ENCODE measurements at places on chromosomes 12 and 14. TPM values are rescaled to one million over a fixed set of nuclear protein-coding genes. Genes with fewer than 3 reads are reported as not detected.

DNA sequence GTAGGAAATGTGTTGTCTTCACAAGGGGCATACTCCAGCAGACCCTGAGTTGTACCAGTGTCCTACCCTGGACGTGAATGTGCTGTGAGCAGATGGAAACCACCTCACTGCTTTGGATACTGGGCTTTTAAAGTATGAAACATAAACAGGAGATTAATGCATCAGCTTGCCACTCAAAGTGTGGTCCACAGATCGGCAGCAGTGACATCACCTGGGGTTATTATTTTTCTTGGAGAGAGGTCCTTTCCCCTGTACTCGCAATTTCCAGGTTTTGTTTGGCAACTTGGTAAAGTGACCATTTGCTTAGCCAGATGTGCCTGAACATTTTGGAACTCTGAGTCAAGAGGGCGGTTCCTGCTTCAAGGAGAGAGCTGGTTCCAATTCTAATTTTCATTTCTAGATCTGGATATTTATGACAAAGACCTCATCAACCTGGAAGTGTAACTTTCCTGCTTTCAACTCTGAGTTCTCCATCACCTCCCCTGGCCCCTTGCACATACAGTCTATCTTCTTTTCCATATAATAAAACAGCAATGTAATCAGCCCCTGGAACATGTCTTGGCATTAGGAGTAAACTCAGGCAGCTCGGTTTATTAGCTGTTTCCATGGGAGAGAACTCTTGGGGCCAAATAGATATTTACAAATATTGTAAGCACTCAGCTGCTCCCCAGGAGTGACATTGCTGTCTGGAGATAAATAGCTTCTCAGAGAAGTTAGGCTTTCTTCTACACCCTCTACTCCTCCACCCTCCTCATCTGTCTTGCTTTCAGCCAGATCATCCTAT lies 237.0 kb upstream of the TBX3 start:
- no peak overlapping the region for H3K27ac ChIP-seq
- H3K4me3 ChIP-seq: no peak overlapping the region
- no peak for DNase-seq
- no peaks in the 10 kb centered on the region for H3K4me1 ChIP-seq
- H3K27me3 ChIP-seq: no peaks in the 10 kb centered on the region
- no peaks in the 10 kb centered on the region for H3K36me3 ChIP-seq

DNA sequence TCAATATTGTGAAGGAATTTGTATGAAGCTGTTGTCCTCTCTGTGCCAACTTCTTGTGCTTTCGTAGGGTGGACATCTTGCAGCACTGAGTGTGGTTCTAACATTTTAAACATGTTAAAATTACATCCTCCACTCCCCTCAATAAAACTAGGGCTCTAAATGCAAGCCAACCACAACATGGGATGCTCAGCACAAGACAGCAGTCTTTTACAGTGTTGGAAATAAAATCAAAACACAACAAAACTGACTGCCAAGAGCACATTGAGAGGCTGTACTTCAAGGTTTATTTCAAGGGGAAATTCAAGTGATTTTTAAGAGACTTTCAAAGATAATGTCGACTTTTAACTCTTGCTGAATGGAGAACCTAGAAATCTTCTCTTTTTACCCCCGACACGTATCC lies 396.9 kb downstream of the TMTC2 start:
- H3K27me3 ChIP-seq: no peaks in the 10 kb centered on the region
- H3K4me1 ChIP-seq: no peaks in the 10 kb centered on the region
- no peak overlapping the region for H3K27ac ChIP-seq
- H3K36me3 ChIP-seq: no peaks in the 10 kb centered on the region
- H3K4me3 ChIP-seq: no peak overlapping the region

The AICDA gene
- not detected for polyA plus RNA-seq

The DHRS2 gene
- not detected for polyA plus RNA-seq

DNA sequence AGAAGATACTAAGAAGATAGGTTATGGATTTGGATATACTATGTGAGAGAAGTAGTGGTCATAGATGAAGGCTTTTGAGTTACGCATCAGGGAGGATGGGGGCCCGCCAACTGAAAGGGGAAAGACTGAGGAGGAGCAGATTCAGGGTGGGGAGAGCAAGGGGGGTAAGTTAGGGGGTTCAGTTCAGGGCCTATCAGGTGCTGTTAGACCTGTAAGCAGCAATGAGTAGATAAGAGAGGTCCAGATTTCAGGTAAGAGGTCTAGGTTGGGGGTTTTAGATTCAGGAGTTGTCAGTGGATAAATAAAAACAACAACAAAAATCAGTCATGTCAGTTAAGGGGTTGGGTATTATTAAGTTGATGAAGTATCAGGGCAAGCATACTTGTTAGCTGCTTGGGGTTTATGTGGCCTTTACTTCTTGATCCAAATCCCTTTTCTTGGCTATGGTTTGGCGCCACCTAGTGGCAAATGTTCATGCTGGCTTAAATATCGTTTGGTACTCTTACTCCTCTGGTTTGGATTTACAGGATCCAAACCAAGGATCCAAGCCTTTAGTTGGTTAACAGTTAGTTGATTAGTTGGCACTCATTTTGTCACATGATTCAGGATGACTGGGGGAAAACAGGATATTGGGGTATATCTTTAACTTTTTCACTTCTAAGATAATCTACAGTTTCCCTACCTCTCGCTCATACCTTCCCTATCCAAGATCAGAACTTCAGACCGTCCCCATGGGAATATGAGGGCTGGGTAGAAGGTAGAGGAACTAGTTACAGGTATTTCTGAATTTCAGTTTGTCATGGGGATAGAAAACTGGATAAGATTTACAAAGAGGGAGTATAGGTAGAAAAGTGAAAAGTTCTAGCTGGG lies 65.1 kb downstream of the PCNX1 start:
- H3K36me3 ChIP-seq: peaks cover 8% of the 10 kb centered on the region
- H3K4me3 ChIP-seq: no peak overlapping the region
- H3K4me1 ChIP-seq: no peaks in the 10 kb centered on the region
- peak; percentile 87 for DNase-seq

The CDK2 gene
- polyA plus RNA-seq: 10.8 TPM

- no peaks in the 10 kb centered on the region for H3K4me1 ChIP-seq
- no peaks in the 10 kb centered on the region for H3K36me3 ChIP-seq
- DNase-seq: no peak
- H3K4me3 ChIP-seq: no peak overlapping the region
- no peaks in the 10 kb centered on the region for H3K27me3 ChIP-seq
- H3K27ac ChIP-seq: no peak overlapping the region
Measured at GRCh38 chr12:93226361-93226760, 151.4 kb upstream of the NUDT4 start.

The OR6C3 gene
- polyA plus RNA-seq: not detected

DNA sequence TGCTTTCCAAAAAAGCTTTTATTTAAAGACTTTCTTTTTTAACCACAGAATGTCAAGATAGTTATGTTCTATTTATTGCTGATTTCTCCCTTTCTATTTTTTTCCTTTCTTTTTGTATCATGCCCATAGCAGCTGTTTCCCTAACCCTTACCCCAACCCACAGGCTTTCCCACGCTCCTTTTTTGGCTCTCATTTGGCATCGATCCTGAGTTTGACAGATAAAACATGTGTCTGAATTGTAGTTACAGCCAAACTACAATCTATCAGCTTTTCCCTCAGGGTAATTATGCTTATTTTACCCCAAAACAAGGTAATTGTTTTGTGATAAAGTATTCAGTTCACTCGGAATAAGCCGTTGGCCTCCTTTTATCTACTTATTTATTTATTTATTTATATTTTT lies 46.7 kb downstream of the PDE3A start:
- no peak overlapping the region for H3K4me3 ChIP-seq
- H3K36me3 ChIP-seq: no peaks in the 10 kb centered on the region
- no peaks in the 10 kb centered on the region for H3K27me3 ChIP-seq
- no peaks in the 10 kb centered on the region for H3K4me1 ChIP-seq
- no peak for DNase-seq
- H3K27ac ChIP-seq: no peak overlapping the region

The MARCHF9 gene
- polyA plus RNA-seq: 128 TPM

DNA sequence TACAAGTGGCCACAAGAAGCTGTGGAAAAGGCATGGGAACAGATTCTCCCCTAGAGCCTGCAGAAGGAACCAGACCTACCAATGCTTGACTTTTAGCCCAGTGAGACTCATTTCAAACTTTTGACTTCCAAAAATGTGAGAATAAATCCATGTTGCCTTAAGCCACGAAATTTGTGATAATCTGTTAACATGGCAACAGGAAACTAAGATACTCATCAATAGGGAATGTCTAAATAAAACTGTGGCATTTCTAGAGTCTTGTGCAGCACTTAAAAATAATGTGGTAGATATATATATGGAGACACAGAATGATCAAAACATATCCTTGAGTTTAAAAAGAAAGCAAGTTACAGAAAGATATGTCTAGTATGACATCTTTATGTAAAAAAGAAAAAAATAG lies 12.0 kb downstream of the HECTD4 start:
- H3K4me3 ChIP-seq: no peak overlapping the region
- H3K27me3 ChIP-seq: no peaks in the 10 kb centered on the region
- no peak for DNase-seq

- no peaks in the 10 kb centered on the region for H3K36me3 ChIP-seq
- no peaks in the 10 kb centered on the region for H3K27me3 ChIP-seq
- peaks cover 33% of the 10 kb centered on the region for H3K4me1 ChIP-seq
Measured at GRCh38 chr12:131607658-131608447, 103.0 kb upstream of the SFSWAP start.

The OR6C2 gene
- polyA plus RNA-seq: not detected

DNA sequence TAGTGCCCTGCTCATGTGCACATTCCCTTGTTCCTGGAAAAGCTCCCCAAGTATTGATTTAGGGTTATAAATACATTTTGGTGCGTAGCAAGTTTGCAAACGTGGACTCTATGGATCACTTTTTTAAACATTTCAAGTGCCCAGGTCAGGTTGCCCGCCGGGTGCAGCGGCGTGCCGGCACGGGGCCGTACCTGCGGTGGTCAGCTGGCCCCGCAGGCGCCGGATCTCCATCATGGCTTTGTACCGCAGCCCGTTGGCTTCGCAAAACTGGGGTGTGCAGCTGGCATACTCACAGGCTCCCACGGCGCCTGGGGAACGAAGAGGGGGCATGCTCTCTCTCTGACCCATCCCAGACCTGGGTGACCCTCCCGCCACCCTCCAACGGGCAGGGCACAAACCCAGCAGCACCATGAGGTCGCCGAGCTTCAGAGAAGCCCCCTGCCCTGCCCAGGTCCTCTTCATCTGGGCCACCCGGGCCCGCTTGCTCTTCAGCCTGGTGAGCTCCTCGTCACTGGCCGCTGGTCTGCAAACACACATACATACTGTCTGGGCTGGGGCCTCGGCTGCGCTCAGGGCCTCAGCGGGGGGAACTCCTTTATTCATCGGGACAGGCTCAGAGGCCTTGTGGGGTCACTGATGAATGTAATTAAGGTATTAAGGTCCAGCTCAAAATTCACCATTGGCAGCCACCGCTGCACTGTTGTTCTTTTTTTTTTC lies 35.1 kb downstream of the DHX37 start:
- H3K27me3 ChIP-seq: no peaks in the 10 kb centered on the region
- H3K27ac ChIP-seq: no peak overlapping the region
- no peak overlapping the region for H3K4me3 ChIP-seq
- no peaks in the 10 kb centered on the region for H3K4me1 ChIP-seq
- DNase-seq: no peak
- H3K36me3 ChIP-seq: peaks cover 9% of the 10 kb centered on the region

- H3K36me3 ChIP-seq: no peaks in the 10 kb centered on the region
- H3K27me3 ChIP-seq: no peaks in the 10 kb centered on the region
Measured at GRCh38 chr12:108477055-108477880, 37.8 kb upstream of the FICD start.

- peak overlapping the region; percentile 61 for H3K27ac ChIP-seq
- peaks cover 20% of the 10 kb centered on the region for H3K4me1 ChIP-seq
- H3K27me3 ChIP-seq: no peaks in the 10 kb centered on the region
Measured at GRCh38 chr14:92531106-92531873, 17.7 kb downstream of the RIN3 start.

DNA sequence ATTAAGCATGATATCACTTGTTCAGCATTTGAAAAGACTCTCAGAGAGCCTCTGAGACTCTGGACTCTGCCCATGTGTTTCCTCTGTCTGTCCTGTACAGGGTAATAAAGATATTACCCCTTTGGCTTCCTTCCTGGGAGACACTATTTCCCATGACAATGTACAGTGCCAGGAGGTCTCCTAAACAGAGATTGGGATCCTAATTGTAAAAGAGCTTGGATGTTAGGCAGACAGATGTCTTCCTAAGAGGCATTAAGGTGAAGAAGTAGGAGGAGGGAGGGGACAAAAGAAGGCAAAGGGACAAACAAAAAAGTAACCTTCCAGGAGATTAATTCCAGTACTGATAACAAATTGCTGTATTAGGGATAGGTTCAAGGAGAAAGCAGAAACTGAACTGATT lies 45.5 kb upstream of the NAV3 start:
- H3K27ac ChIP-seq: no peak overlapping the region
- no peaks in the 10 kb centered on the region for H3K4me1 ChIP-seq

- DNase-seq: peak; percentile 52
- no peaks in the 10 kb centered on the region for H3K36me3 ChIP-seq
- H3K4me3 ChIP-seq: no peak overlapping the region
- H3K4me1 ChIP-seq: no peaks in the 10 kb centered on the region
Measured at GRCh38 chr12:3777206-3777809, 24.4 kb upstream of the CRACR2A start.

The BDKRB2 gene
- 0.03 TPM for polyA plus RNA-seq

DNA sequence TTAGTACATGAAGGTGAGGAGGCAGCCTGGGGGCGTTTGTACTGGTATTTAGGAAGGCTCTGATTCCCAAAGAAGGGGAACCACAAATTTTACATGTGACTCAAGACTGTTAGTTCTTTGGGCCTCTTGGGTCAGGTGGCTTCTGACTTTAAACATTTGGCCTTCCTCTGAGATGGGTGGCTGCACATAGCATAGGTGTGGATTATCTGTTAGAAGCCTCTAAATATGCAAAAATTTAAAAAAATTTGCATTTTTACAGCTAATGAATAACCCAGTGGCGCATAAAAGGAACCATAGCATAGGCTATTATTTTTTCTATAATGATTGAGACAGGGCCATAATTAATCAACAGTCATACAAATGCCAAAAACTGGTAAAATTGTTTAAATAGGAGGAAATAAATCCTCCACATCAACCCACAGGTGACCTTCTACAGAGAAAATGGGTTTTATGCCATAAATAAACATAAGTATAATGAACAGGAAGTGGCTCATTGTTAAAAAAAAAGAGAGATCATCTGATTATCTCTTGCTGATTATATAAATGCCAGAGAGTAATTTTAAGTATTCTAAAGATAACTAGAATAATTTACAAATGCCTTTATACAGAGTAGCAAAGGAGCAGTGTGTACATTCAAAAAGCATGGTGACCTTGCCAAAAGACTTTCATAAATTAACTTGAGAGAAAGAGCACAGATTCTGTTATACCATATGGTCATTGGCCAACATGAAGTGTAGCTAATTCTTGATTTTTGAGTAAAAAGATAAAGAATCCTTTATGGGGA lies 284.2 kb upstream of the ATP2B1 start:
- no peaks in the 10 kb centered on the region for H3K27me3 ChIP-seq
- DNase-seq: no peak
- peaks cover 23% of the 10 kb centered on the region for H3K4me1 ChIP-seq
- no peaks in the 10 kb centered on the region for H3K36me3 ChIP-seq
- H3K4me3 ChIP-seq: no peak overlapping the region

GRCh38 chr12:49227713-49228112 lies 37.2 kb upstream of the TUBA1C start:
- H3K4me1 ChIP-seq: no peaks in the 10 kb centered on the region
- no peak overlapping the region for H3K4me3 ChIP-seq
- H3K27me3 ChIP-seq: no peaks in the 10 kb centered on the region
- no peak overlapping the region for H3K27ac ChIP-seq
- no peaks in the 10 kb centered on the region for H3K36me3 ChIP-seq
- DNase-seq: no peak

The RNASE7 gene
- not detected for polyA plus RNA-seq

The PRB2 gene
- not detected for polyA plus RNA-seq

The DNAI7 gene
- not detected for polyA plus RNA-seq

The SLC2A3 gene
- 284 TPM for polyA plus RNA-seq
